ENCODE measurements at places on chromosomes 2 and 18.

- DNase-seq, result no peak
Observed at GRCh38 chr2:162994718-162995117, 156.2 kb upstream of the KCNH7 start.

- no peak for DNase-seq
Observed at GRCh38 chr2:166088634-166089033, 39.2 kb downstream of the SCN1A start.

DNA sequence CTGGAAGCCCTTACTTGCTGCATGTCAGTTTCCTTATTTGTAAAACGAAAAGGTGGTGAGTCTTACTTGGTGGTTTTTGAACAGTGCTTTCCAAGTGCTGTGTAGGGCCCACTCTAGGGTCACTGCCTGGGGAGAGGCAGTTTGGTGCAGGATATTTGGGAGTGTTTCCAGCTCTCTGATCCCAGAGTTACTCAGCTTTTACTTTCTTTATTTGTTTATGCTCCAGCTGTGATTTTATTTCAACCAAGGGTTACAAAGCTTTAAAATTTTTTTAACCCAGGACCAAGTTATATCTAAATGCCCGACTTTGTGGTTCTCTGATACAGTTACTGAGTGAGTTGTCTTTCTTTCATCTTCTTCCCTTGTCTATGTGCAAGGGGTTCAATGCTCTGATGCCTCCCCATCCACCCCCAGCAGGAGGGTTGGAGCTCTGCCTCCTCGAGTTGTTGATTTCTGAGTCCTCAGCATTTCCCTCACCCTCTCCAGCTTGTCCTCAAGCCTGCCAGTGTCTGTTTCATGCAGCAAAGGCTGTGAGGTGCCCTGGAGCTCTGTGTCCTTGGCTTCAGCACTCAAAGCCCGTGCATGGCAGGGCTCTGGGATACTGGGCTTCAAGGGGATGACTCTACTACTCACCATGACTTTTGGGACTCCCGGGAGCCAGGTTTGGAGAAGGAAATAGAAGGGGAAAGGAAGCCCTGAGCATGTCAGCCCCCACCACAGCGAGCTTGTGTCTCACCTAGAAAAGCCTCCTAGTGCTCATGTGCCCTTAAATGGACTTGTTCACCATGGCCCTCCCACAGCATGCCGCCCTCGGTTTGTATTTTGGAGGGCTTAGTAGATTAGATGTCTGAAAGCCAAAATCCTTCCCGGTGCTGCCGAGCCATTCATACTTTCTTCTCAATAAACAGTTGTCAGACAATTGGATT, 236.8 kb downstream of the SETBP1 start:
- DNase-seq, result no peak

DNA sequence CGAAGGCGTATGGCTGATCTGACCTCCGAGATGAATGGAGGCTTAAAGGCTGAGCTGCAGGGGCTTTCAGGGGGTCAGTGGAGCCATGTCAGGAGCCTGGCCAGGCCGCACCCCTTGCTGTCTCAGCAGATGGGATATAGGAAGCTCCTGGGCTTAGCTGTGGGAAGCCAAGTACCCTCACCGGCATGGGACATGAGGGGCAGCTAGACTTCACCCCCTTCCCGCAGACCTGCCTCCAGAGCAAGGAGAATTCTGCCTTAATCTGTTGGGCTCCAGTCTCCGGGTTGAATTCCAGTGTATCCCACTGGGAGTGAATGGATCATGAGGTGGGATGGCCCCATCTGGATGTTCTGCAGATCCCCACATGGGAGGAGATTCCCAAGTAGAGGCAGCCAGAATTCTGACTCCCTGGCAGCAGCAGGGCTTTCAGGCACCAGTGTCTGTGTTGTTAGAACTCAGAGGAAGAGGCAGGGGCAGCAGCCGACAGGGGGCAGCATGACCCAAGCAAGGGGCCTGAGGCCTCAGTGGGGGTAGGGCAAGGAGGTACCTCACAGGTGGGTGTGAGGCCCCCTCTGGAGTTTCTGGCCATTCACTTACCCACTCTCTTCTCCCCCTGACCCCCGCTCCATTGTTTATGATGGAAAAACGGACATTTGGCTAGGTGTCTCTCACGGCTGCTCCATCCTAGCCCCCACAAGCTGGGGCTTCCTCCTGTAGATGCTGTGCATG, 19.1 kb downstream of the CAPG start:
- no peak for DNase-seq

DNA sequence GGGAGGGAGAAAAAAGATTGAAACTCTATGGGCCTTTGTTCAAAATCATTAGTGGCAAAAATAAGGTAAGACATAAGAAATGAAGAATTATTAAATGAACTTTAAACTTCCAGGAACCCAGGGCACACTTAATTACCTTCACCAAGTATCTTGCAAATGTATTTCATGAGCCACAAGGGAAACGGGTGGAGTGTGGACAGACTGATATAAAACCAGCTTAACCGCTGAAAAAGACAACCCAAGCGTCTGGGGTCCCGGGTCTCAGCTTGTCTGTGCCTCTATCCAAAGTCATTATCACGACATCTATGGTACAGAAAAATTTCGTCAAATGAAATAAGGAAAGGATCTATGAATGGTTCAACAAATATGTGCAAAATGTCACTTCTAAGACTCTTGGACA, 13.9 kb upstream of the MBOAT2 start:
- DNase-seq, result no peak

DNA sequence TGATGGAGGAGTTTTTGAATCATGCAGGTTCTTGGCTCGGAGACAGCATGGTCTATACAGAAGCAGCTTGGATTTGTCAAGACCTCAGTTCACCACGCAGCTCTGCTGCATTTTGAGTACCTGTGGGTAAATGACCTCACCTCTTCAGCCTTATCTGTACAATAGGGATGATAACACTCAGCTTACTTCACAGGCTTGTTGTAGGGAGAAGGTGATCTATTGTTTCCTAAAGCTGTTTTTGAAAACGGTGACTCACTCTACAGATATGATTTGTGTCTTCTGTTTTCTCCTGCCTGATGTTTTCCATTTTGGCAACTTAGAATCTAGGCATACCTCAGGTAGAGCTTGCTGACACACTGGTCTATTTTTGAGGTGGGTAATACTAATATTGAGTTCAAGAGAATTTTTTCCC, 80.3 kb downstream of the FMNL2 start:
- DNase-seq, result no peak

GRCh38 chr2:201532686-201533304, 81.3 kb downstream of the STRADB start:
- DNase-seq, result no peak

- no peak for DNase-seq
Observed at GRCh38 chr2:167157523-167157922, 269.2 kb downstream of the XIRP2 start.

GRCh38 chr2:191701696-191702095, 23.8 kb downstream of the NABP1 start:
- no peak for DNase-seq

DNA sequence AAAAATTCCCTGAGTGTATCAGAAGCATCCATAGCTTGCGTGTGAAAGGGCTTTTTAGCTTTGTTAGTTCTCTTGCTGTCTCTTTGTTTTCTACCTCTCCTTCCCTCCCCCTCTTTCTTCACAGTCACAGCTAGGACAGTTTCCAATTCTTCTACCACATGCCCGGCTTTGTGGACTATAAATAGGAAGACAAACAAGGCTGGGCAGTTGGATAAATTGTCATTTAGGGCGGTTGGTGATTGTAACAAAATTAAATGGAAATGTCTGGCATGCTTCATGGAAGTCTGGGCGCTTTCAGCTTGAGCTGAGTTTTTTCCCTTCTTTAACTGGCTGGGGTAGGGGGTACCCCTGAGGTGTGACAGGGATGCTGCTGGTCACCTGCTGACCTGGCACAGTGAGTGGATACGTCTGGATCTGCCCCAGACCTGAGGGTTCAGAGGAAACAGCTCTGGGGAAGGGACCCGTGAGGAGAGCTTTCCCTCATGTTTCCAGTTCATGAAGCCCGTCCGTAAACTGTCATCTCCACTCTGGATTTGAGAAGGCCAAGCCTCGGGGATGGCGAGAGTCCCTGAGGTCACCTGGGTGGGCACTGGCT, 29.0 kb upstream of the GIGYF2 start:
- no peak for DNase-seq

- no peak for DNase-seq
Observed at GRCh38 chr2:79235135-79235534, 75.6 kb upstream of the REG3A start.

DNA sequence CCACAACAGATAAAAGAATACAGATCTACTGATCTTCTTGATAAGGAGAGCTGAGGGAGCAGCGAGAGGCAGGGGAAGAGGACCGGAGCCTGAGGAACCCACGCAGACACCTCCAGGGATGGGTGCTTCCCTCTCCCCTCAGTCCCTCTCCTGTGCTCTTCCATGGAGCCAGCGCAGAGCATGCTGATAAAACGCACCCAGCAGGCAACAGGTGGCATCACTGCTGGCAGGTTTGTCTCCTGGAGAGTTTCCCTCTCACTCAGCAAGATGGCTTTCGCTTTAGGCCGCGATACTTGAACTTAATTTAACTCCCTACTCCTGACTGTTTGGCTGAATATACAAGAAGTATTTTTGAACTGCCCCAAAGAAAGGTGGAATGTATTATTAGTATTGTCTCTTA, 163.0 kb upstream of the REV1 start:
- DNase-seq, result no peak

DNA sequence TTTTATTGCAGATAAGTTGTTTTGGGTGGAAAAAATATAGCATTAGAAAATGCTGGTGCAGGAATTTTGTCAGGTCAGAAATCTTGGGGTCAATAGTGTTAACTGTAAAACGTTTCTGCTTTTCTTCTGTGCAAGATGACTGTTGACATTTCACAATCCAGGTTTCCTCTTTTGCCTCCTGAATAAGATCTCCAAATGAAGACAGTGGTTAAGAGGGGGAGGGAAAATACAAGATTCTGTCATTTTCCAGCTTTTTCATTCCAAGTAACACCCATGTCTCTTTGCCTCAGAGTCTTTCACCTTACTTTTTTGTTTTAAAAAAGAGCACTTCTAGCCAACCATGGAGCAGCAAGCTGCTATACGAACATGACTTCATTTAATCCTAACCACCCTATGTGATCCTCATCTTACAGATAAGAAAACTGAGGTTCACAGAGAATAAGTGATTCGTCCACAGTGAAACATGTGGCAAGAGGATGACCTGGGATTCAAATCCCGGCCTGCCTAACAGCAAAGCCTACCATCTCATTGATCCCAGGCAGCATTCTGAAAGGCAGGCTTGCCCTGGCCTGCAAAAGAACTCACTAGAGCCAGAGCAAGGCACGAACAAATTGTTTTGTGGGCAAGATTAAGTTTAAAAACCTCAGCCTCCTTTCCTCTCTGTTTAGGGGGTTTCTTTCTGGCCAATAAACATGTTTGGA, 3.0 kb downstream of the PLEK start:
- no peak for DNase-seq

GRCh38 chr2:69608109-69608508, 35.4 kb downstream of the AAK1 start:
- no peak for DNase-seq

- no peak for DNase-seq
Observed at GRCh38 chr2:16211341-16211740, 271.0 kb downstream of the MYCN start.

- DNase-seq, result no peak
Observed at GRCh38 chr2:167134381-167135072, 246.2 kb downstream of the XIRP2 start.

- DNase-seq, result no peak
Observed at GRCh38 chr18:32237049-32237448, 47.2 kb downstream of the MEP1B start.

- no peak for DNase-seq
Observed at GRCh38 chr2:142834021-142834420, 43.4 kb upstream of the KYNU start.

GRCh38 chr2:179746981-179747380, 114.4 kb downstream of the ZNF385B start:
- no peak for DNase-seq

- no peak for DNase-seq
Observed at GRCh38 chr2:75146606-75147332, 52.6 kb downstream of the TACR1 start.

DNA sequence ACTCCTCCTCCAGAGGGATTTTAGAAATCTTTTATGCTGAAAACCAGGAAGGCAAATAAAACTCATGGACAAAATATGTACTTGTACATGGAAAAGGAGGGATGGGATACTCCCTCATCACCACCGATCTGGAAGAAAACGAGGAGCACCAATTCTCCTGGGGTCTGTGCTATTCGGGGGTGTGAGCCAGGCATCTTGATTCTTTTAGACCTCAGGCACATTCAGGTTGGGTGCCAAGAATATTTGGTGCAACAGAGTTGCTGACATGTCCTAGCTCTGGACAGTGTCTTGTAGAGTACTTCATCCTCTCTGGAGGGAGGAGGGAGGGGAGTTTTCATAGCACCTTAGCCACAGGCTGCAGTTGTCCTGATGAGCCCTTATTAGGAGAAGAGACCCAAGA, 163.0 kb downstream of the PRKCE start:
- DNase-seq, result no peak

- no peak for DNase-seq
Observed at GRCh38 chr2:170643346-170643745, 71.8 kb upstream of the SP5 start.

GRCh38 chr2:184425083-184425482, 173.2 kb upstream of the ZNF804A start:
- DNase-seq, result no peak

GRCh38 chr2:177596866-177597265, 204.3 kb downstream of the AGPS start:
- DNase-seq, result no peak

DNA sequence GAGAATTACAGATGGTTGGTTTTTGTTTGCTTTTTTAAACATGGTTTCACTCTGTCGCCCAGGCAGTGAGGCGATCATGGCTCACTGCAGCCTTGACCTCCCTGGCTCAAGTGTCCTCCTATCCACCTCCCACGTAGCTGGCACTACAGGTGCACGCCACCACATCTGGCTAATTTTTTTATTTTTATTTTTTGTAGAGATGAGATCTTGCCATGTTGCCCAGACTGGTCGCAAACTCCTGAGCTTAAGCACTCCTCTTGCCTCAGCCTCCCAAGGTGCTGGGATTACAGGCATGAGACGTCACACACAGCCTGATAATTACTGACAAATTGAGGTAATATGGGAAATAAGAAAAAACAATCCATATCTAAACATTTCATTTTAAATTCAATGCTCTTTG, 110.5 kb upstream of the ZSWIM2 start:
- no peak for DNase-seq

DNA sequence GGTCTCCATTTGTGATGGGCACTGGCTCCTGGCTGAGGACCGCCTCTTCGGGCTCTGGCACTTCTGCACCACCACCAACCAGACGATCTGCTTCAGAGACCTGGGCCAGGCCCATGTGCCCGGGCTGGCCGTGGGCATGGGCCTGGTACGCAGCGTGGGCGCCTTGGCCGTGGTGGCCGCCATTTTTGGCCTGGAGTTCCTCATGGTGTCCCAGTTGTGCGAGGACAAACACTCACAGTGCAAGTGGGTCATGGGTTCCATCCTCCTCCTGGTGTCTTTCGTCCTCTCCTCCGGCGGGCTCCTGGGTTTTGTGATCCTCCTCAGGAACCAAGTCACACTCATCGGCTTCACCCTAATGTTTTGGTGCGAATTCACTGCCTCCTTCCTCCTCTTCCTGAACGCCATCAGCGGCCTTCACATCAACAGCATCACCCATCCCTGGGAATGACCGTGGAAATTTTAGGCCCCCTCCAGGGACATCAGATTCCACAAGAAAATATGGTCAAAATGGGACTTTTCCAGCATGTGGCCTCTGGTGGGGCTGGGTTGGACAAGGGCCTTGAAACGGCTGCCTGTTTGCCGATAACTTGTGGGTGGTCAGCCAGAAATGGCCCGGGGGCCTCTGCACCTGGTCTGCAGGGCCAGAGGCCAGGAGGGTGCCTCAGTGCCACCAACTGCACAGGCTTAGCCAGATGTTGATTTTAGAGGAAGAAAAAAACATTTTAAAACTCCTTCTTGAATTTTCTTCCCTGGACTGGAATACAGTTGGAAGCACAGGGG, 5.5 kb downstream of the TMEM37 start:
- DNase-seq, result no peak

All from right kidney (tissue), 9 donors.